NCI-H69 (cell line): ENCODE measurements at places on chromosomes 3 and 15.

GRCh38 chr15:67212684-67213367 lies 41.6 kb downstream of the AAGAB start:
- DNase-seq: no peak

DNA sequence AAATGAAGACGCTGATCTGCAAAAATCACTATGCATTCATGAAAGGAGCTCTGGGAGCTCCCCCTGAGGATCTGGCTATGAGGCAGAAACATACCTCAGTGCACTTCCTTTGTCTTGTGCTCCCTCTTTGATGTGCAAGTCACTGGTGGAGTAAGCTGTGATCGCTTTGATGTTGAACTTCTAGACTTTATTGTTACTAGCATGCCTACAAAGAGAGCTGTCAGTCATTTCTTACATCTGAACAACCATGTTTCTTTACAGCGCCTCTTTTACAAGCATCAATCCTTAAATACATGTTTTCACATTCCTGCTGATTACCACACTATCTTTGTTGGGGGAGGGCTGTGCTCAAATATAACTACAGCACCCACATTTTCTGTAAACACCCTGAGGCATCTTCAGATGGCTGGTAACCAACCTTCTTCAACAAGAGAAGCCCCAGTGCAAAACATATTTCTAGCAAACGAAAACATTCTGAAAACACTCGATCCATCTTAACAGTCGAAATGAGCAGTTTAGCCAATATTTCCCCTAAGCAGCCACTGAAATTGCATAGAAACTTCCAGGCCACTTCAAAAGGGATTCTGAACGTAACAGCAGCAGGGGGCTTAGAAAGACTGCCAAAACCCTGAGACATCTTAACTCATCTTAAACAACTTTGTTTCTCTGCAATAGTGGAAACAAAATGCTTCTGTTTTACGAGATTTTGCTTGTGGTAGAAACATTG lies 101.9 kb upstream of the ICE2 start:
- DNase-seq: peak; percentile 22

DNA sequence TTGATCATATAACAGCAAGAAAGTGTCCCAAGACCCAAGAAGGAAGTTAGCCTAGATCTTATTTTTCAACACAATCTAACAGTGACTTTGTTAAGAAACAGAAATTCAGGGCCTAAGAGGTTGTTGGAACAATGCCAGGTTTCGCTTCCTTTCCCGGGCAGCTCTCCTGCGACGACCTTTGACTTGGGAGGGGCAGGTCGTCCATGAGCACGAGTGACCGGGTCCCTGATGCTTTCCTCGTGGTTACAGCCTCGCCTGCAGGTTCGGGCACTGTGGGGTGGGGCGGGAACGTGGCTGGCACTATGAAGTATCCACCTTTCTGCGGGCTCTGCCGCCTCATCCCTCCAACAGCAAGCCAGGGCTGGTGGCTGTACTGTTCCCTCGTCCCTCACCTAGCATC lies 90.1 kb upstream of the RGMA start:
- no peak for DNase-seq

GRCh38 chr3:50612970-50613846 lies 1.6 kb upstream of the CISH start:
- DNase-seq: no peak

DNA sequence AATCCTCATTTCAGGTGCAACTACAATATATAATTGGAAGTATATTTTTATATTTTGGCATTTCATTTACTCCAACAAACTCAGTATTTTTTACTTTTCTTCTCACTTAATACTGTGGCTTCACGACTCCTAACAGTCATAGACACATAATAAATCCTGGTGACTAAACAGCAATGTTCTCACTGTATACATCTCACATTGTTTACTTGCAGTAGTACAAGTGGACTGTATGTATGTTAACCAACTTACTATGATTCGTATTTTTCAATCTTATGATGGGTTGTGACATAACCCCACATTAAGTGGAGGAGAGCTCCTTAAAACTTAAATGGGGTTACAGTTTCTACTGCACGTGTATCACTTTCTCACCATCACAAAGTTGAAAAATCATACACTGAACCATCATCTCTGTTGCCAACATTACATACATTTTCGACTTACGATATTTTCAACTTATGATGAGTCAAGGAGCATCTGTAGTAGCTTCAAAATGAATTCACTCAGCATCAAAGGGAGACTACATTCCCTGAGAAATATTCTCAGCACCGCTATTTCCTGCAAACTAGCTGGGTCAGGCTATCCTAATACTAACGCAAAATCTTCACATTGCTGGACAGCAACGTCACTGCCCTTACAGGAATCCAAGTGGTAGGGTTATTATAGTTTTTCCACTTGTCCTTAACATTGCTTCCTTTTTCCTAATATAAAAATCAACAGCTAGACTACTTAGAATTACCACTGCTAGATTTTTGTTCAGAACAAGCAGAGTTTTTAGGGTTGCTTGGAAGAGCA lies 7.3 kb downstream of the ADAM10 start:
- no peak for DNase-seq
